NCI-H2171 treated with DMSO at 0.1 percent for 48 hours (cell line): ENCODE measurements at places on chromosomes 5 and 9.
A peak's percentile ranks its signal among the peaks of the same experiment; 100 is the strongest.

DNA sequence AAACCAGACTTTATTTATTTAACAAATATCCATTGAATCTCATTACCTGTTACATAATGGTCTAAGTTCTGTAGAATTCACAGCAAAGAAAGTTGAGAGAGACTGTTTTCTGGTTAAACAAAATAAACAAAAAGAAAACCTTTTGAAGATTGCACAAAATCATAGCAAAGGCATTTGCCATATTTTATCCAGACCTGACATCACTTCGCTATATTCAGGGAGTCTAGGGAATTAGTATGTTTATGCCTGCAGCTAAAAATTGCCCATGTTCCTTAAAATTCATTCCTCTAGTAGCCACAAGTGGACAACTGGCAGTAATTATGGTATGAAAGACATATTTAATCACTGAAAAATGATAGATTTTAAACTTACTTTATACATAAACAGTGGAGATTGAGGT is 577.0 kb upstream of the DAB2 start:
- no peak for DNase-seq

DNA sequence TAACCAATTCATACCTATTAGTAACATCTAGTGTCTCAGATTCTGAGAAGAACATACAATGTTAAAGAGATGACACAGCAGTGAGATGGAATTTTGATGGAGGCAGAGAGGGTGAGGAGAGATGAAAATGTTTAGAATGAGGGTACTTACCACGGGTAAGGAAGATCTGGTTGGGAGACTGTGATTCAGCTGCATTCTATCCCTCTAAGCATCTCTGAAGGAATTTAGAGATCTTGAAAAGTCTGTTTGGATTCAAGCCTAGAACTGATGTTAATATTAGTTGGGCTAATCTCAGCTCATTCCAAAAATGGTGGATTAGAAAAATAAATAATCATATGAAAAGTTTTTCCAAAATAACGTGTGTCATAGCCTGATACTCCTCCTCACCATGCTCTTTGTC is 191.5 kb upstream of the CLINT1 start:
- DNase-seq, result no peak

- DNase-seq, result no peak
Measured at GRCh38 chr9:136379003-136379287, 5.5 kb upstream of the CARD9 start.

DNA sequence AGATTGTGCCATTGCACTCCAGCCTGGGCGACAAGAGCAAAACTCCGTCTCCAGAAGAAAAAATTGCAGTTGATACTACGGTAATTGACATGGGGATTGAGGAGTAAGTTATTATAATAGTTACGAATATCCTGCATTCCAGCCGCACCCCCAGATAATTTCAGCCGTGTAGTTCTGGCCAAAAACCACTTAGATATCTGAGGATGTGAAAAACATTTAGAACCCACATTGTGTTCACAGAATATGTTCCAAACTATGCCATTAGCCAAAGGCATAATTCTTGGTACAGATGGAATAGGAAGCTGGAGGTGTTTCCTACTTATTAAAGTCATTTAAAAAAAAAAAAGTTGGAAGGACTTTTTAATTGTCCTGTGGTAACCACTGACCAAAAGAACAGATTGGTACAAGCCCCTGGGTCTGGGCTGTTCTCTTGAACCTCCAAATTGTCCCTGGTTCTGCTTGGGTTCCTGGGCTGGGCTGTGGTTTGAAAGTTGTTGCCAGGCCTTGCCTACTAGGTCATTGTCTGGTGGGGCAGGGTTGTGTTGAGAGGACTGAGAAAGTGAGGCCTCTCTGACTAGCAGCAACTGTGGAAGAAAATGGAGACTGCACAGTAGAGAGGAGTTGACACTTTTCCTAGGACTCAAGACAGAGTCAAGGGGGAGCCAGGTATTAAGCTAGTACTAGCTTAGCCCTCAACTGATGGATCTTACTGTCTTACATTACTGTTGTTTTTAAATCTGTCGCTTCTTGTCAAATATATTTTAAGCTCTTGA is 198.8 kb downstream of the NR3C1 start:
- no peak for DNase-seq

DNA sequence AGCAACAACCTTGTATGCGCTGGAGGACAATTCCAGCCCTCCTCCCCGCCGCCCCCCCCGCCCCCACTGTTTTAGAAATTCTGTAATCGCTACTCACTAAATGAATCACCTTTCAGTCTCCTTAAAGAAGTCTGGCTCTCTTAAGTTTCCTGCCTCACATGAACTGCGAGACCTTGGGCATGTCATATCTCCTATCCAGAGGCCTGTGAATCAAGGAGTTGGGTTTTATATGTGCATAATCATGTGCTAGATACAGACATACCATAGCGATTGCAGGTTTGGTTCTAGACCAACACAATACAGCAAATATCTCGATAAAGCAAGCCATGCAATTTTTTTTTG is 337 bp upstream of the DMAC1 start:
- no peak for DNase-seq

GRCh38 chr5:11925701-11926100 is 21.5 kb upstream of the CTNND2 start:
- no peak for DNase-seq

- DNase-seq, result no peak
Measured at GRCh38 chr9:82184524-82184923, 196.0 kb downstream of the SPATA31D1 start.

DNA sequence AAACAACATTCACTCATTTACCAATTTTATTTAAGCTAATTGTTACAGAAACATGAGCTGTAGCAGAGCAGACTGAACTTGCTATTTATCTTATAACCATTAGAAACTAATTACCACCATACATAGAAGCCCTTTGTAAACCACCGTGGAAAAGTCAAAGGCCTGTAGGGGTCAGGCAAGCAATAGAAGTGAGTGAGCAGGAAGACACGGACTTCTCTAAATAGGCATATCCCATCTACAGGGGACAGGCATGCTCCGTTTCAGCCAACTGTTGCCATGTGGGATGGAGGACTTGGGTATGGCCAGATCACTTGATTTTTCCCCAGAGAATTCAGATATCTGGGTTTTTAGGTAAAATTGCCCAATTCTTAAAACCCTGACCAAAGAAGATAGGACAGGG is 44.8 kb downstream of the PRRC1 start:
- DNase-seq, result no peak

- DNase-seq, result peak; percentile 39
Measured at GRCh38 chr9:136327304-136327974, at the start of gene GPSM1. Gene GPSM1 (plus strand): TSS chr9:136327539. CDS start chr9:136327696, 157 bp downstream.

DNA sequence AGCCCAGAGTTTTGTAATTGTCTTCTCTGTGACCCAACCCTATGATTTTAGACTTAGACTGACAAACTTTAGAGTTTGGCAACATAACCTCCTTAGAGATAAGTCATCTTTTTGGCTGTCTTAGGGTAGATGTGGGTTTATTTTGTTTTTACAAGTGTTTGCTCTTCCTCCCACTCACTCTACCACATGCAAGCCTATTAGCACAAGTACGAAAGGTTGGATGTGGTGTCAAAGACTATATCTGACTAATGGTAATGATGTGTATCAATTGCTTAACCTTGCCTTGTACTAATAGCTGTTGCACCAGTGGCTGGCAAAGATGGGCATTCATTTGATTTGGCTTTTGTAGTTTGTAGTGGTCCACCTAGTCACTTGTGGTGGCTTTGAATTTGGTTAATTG is 46.5 kb downstream of the SLC25A46 start:
- no peak for DNase-seq

DNA sequence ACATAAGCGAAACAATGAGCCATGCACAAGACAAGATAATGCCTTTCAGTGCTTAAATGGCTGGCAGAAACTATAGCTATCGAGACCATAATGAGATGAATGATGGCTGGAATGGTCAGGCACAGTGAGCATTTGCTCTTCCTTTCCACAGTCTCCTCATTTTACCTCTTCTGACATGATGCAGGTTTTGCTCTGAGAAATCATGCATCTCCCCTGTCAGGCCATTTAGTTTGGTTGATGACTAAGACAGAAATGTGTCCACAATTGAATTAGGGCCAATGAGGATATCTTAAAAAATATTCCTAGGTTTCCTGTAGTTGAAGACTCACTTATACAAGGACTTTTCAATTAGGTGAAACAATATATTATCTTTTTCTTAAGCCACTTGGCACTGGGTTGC is 475.1 kb downstream of the TMEM232 start:
- DNase-seq, result no peak

- no peak for DNase-seq
Measured at GRCh38 chr9:98328770-98329169, 73.3 kb upstream of the TBC1D2 start.

DNA sequence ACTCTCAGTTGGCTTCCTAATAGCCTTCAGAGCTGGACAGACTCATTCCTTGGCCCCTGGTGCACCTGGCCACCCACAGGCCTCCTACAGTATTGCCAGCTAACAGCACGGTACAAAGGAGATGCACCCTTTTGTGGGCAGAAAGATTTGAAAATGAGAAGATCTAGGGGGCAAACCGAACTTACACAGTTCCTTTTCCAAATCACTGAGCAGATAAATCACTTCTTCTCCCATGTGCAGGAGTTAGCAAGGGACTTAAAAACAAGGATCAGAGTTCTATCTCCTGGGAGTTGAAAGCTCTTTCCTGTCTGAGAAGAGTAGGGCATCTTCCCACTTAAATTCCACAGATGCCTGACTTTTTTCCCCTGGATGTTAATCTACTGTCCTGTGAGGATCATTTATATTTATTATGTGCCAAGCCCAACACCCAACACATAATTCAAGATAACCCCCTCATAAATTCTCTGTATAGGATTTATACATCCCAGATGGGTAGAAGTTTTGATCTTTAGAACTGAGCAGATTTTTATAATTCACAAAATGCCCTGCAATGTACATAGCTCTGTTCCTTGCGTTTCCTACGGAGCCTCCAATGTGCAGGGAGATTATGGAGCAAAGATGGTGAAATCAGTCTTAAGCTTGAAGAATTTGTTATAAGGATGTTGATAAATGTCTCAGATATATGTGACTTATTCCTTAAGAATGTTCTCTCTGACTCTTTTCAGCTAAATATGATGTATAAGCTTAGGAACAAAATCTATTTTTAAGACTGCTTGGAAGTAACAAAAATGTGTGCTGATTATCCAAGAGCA is 207.2 kb upstream of the DAPK1 start:
- no peak for DNase-seq

GRCh38 chr5:134975843-134976242 is 8.1 kb downstream of the CATSPER3 start:
- DNase-seq, result no peak

DNA sequence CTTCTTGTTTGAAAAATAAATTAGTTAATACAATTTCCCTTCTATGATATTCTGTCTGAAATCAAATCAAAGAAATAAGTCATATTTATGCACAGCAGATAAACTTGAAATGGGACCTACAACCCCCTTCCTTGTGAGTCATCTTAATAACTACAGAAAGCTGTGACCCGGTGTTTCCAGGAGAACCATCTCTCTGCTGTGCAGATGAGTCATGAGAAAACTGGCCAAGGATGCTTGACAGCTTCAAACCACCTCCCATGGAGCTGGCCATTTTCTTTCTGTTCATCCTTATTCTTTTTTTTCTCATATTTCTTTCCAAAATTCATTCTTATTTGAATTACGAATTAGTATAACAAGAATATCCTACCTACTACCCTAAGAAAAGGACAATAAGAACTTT is 43.4 kb upstream of the NR4A3 start:
- no peak for DNase-seq

GRCh38 chr5:12193536-12193935 is 289.3 kb upstream of the CTNND2 start:
- no peak for DNase-seq

- no peak for DNase-seq
Measured at GRCh38 chr9:76759732-76760131, 4.5 kb upstream of the PCA3 start.

DNA sequence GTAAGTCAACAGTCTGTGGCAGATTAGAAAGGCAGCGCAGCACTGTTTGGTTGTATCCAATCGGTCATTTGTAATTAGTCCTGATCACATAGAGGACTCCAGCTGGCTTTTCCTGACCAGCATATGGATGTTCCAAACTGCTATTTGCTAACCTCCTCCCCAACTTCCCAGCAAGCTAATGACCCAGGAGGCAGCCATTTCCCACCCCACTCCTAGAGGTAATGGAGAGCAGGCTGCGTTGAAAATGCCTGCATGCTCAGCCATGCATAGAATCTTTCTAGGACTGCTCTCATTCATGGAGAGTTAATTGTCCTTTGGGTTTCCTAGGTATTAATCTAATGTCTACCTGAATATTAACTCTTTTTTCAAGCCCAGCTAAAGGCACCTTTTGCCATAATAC is 850.6 kb upstream of the WWC1 start:
- no peak for DNase-seq

GRCh38 chr5:65121880-65122436 is 353.2 kb downstream of the CWC27 start:
- no peak for DNase-seq

GRCh38 chr9:114078021-114078780 is at the start of gene AMBP:
Gene AMBP (minus strand): TSS chr9:114078300. CDS start chr9:114078209, 91 bp downstream.
- DNase-seq, result no peak

DNA sequence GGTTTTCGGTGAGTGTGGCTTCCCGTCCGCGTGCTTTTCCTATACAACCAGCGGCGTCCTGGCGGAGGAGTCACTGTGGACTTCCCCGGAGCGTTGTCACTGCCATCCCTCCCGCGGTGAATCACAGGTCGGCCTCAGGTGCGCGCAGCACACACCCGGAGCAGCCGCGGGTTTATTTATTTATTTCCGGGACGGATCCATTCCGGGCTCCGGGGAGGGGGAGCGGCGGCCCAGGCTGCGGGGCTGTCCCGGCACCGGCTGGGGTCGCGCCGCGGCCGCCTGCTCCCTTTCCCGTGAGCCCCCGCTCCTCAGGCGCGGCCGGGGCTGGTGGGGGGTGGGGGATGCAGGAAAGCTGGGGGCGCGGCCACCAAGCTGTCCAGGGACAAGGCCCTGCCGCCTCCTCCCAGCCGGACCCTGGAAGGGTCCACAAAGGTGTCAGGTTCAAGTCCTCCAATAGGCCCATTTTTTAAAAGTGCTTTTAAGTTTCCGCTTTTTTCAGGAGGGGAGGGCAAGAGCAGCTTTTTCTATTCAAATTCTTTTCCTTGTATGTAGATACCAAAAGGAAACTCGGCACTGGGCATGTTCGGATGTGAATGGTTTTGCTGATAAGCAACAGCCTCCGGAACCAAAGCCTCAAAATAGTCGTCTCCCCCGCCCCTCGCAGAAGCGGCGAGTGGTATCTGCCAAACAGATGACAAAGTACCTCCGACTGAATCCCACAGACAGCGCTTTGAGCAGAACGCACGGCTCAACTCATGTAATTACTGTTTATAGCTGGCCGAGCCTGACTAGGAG is 192.5 kb downstream of the CD180 start:
- DNase-seq, result peak; percentile 67

- DNase-seq, result no peak
Measured at GRCh38 chr5:76576996-76577395, 46.2 kb downstream of the F2RL2 start.

DNA sequence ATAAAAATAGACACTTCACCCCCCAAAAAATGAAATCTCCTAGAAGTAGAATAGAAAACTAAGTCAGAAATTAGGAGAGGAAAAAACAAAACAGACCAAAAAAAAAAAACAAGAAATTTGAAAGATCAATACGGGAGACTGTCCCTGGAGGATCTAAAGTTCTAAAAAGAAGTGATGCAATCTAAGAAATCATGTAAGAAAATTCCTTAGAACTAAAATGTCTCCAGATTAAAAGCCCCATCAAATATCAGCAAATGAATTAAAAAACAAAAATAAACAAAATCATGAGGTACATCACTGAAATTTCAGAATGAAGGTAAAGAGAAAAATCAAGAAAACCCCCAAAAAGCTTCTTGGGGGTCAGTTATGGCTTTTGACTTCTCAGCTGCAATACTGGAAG is 13.5 kb downstream of the FNIP1 start:
- no peak for DNase-seq
